T-helper 22 cell (primary cell): ENCODE measurements at places on chromosomes 5 and 9.

DNA sequence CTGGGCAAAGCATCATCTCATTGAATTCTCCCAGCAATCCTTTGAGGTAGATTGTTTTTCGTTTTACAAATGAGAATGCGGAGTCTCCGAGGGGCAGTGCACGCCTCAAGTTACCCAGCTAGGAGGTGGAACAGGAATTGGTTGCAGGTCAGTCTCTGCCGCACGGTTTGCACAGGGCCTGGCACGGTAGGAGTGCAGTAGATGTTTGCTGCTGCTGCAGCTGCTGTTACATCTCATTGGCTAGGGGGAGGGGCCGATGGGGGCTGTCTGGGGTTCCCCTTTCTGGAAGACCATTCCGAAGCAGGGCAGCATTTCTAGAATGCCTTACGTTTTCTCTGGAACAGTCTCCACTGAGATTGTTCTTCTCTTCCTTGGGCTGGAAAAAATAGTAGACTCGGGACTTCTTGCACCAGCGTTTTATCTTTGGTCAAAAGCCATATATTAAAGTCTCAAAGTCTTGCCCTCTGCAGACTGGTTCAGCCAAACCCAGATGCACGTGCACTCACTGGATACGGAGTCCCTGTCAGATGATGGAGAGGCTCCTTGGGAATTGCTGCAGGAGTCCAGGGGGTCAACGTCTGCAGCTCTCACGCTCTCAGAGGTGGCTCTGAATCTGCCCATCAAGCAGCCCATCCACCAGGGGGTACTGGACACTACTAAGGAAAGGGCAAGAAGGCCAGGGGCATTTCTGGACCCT, 1.2 kb downstream of the USP20 start:
- DNase-seq: peak; percentile 48

GRCh38 chr9:104903609-104904008, 24.3 kb downstream of the ABCA1 start:
- DNase-seq: no peak

GRCh38 chr5:52693280-52693679, 94.4 kb upstream of the ITGA1 start:
- peak; percentile 2 for DNase-seq

GRCh38 chr5:94347130-94347529, 271.3 kb downstream of the KIAA0825 start:
- DNase-seq: no peak

DNA sequence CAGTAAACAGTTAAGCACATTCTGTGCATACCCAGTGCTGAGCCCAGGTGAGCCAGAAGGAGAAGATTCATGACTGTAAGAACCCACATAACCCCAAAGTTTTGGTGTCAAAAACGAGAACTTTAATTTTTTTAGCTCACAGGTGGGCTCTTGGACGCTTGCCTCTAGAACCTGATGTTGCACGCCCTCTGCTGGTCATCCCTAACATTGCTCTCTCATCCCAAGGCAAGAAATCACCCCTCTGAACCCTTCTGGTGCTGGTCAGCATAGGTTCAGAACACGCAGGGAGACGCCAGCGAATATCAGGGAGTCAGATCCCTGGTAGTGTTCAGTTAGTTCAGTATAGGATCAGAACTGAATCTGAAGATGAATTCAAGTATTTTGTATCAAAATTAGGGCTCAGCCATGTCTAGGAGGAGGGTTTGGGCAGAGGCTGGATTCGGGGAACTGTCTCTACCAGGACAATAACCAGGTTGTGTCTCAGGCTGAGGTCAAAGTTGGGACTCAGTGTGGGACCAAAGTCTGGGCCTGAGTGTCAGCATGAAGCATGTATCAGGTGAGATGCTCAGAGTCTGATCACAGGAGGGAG, 4.1 kb upstream of the DNAJB5 start:
- DNase-seq: no peak

GRCh38 chr9:109739760-109740159, 40.2 kb upstream of the PALM2AKAP2 start:
- no peak for DNase-seq

DNA sequence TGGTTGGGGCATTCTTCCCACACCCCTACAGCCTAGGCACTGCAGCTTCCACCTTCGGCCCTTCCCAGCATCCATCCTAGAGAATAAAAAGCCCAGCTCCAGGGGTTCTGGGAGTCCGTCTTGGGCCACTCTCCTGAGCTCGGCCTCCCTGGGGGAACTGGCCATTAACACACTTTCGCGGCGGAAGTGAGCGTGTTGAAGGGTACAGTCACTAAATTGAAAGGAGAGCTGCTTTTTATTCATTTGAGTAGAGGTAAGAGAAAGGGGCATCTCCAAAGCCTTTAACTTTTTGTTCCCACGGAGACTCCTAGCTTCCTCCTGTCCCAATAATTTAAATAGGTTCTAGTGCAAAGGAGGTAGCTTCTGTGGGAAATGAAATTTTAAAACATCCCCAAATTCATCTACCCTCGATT, 31.0 kb upstream of the NFIB start:
- no peak for DNase-seq

- no peak for DNase-seq
Measured at GRCh38 chr9:18855656-18856055, 177.4 kb downstream of the SAXO1 start.

GRCh38 chr5:83222906-83223305, 145.6 kb downstream of the XRCC4 start:
- DNase-seq: no peak

- DNase-seq: no peak
Measured at GRCh38 chr5:73290242-73290641, 117.2 kb downstream of the TMEM174 start.

- DNase-seq: no peak
Measured at GRCh38 chr5:139747583-139748504, 47.8 kb upstream of the PSD2 start.

GRCh38 chr5:173315495-173316338, 12.5 kb downstream of the STC2 start:
- no peak for DNase-seq

- DNase-seq: no peak
Measured at GRCh38 chr5:55671975-55672374, 40.1 kb downstream of the SLC38A9 start.

- DNase-seq: no peak
Measured at GRCh38 chr5:20958641-20959040, 970.6 kb upstream of the CDH18 start.

GRCh38 chr9:113949571-113950078, 73.5 kb downstream of the ZNF618 start:
- DNase-seq: no peak

GRCh38 chr9:28101509-28101908, 528.2 kb upstream of the C9orf72 start:
- DNase-seq: no peak

- no peak for DNase-seq
Measured at GRCh38 chr9:14369011-14369410, 55.1 kb upstream of the NFIB start.

DNA sequence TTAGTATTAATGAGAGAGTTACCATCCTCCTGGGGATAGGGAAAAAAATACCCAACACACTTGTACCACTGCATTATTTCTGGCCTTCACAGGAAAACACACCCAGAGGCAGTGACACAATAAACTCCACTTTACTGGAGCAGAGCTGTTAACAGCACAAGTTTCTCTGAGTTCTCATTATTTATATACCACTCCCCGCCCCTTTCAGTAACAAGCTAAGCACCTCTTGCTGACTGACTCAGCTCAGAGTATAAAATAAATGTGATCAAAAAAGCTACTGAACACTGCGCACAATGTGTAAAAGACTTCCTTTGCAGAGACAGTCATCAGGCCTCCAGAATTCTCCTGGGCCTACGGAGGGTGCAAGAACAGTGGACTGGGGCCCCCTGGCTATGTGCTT, 21.6 kb downstream of the KLF9 start:
- no peak for DNase-seq

DNA sequence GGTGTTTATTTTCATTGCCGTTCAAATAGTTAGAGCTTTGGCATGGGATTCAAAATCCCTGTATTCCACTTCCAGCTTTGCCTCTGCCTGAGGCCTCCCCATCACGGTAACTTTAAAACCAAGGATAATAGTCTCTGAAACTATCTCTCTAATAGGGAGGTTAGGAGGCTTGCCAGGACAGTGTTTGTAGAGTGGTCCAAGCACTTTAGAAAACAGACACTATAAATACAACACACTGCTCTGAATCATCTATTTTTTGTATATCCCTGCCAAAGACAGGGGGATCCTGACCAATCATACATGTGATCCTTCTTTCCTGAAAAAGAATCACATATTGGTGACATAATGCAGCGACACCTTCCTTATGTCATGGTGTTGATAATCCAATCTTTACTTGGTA, 326.8 kb downstream of the BNC2 start:
- DNase-seq: no peak

DNA sequence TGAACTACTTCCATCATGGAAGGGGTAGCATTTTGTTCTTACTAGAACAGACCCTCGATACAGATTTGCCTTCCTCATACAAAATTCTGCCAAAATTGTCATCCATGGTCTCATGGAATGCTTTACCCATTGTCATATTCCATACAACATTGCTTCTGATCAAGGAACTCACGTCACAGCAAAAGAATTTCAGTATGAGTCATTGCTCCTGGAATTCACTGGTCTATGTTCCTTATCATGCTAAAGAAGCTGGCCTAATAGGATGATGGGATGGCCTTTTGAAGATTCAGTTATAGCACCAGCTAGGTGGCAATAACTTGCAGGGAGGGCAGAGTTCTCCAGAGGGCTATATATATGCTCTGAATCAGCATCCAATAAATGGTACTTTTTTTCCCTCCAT, 18.2 kb upstream of the FNIP1 start:
- no peak for DNase-seq

GRCh38 chr5:8813180-8813579, 732.7 kb downstream of the SEMA5A start:
- no peak for DNase-seq

GRCh38 chr9:89739916-89740315, 135.1 kb downstream of the GADD45G start:
- no peak for DNase-seq

- no peak for DNase-seq
Measured at GRCh38 chr5:173793648-173794548, 94.3 kb upstream of the CPEB4 start.

- no peak for DNase-seq
Measured at GRCh38 chr9:75960551-75960950, 70.1 kb downstream of the PCSK5 start.

- no peak for DNase-seq
Measured at GRCh38 chr9:31144614-31145013, 1239.8 kb upstream of the ACO1 start.

- DNase-seq: no peak
Measured at GRCh38 chr5:153879596-153879995, 159.1 kb downstream of the FAM114A2 start.

- no peak for DNase-seq
Measured at GRCh38 chr9:94638335-94639060, 820 bp downstream of the FBP1 start.

DNA sequence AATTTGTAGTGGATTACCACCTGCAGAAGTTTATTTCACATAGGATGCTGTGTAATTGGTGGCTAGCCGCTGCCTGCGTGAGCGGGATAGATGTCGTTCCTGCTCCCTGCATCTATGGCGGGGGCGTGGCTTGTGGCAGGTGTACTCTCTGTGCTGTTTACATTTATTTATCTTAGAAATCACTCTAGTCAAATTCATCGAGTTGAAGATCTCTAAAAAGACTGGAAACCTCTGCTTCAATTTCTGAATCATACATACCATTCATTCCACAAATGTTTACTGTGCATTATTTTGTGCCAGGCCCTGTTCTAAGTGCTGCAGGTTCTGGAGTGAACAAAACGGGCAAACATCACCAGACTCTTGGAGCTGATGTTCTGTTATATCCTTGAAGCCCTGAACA, 11.9 kb downstream of the ROPN1L start:
- no peak for DNase-seq

DNA sequence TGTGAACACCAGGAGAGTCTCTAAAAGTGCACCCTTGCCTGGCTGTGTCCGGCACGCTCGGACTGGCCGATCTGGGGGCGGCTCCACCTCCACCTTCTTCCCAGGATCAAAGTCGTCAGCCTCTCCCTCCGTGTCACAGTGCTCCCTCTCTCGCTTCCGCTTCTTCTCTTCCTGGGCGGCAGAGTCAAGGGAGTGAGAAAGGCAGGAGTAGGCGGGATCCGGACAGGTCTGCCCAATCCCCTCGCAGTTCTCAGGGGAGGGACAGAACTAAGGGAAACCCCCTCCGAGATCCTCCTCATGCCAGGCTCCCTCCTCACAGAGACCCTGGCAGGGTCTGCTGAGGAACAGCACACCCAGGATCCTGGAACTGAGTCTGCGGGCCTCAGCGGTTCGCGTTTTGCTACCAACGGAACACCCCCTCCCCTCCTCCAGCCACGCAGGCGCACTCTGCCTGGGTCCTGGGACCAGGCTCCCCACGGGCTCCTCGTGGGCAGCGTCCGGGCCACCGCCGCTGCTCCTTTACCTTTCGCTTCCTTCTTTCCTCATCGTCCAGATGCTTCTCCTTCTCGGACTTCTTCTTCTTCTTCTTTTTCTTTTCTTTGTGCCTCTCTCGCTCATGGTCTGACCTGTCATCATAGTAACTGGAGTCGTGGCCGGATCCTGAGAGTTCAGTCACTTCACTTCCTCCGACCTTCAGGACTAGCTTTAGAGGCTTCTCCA, 1.3 kb downstream of the BRD9 start:
- DNase-seq: no peak

- DNase-seq: no peak
Measured at GRCh38 chr9:5416953-5417352, 20.8 kb downstream of the PLGRKT start.

DNA sequence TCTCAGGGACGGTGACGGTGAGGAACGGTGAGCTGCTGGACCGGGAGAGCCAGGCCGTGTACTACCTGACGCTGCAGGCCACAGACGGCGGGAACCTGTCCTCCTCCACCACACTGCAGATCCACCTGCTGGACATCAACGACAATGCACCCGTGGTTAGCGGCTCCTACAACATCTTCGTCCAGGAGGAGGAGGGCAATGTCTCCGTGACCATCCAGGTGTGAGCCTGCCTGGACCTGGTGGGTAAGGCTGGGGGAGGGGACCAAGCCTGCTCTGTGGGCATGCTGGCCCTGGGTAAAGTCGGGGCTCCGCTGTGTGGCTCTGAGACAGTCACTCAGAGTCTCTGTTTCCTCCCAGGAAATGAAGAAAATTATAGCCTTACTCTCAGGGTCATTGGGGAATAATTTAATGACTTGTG, 29.3 kb downstream of the CDHR2 start:
- peak; percentile 19 for DNase-seq
